ENCODE measurements at places on chromosomes 5 and 9.
A peak's percentile ranks its signal among the peaks of the same experiment; 100 is the strongest.

DNA sequence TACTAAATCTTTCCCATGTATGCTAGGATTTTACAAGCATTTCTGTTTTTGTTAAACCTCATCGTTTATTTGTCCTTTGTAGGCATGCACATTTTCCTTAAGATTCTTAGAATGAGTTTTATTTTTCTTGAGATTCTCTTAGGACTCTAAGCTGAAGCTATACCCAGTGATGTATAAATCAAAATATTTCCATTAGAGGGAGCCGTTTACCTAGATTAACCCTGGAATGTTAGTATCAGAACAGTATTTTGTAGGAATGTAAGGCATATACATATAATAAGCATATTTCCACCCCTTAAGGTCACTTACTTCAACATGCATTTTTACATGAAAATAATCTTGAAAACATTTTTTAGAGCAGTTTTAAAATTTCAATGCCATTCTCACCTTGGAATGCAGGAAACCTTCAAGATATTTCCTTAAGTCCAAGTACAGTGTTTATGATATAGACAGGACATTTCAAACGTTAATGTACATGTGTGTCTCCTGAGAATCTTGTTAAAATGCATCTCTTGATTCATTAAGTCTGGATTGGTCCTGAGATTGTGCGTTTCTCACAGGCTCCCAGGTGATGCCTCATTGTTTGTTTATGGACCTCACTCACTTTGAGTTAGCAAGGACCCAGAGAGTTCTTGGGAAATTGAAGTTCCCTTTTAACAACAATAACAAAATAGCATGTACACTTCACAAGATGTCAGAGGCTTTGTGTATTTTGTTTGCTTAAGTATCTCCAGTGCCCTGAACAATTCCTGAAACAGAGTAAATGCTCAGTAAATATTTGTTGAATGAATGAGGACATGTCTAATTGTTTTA is 34.9 kb upstream of the FCHO2 start:
- DNase-seq: no peak

DNA sequence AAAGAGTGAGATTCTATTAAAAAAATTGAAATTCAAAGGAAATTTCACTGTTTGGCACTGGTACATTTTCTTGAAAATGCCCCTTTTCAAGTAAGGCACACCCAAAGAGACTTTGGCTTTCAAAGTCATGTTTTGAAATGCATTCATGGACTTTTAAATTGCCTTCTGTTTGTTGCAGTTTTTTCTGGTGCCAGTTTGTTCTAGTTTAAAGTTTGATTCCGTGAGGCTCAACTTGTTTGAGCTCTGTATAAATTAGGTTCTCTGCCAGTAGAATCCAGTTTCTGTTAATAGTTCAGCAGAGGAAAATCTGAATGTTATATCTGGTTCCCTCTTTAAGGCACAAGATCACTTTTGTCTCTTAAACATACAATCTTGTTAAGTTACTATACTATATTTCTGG is 16.4 kb downstream of the ATP6V0E1 start:
- DNase-seq: no peak

DNA sequence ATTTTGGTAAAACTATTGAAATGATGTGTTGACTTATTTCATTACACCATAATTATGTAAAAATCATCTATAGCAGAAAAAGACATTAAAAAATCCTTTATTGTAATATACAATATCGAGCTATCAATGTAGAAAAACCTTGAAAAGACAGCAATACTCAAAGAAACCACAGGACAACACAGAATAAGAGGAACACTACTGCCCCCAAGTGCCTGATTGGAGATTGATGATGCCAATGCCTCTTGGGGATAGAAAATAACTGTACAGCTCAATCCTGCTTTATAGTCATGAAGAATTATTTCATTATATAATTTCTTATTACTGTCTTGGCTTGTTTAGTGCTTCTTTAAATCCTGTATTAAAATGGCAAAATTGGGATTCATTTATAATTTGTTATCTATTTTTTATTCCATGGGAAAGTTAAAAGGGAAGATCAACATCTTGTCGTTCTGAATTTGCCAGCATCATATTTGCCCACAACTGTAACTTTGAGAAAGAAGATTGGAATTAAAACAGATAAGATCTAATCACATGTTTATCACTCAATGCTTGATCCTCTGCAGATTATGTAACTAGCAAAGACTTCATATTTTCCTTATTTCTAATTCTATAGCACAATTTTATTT is 337.5 kb downstream of the CDH9 start:
- peak; percentile 42 for DNase-seq

DNA sequence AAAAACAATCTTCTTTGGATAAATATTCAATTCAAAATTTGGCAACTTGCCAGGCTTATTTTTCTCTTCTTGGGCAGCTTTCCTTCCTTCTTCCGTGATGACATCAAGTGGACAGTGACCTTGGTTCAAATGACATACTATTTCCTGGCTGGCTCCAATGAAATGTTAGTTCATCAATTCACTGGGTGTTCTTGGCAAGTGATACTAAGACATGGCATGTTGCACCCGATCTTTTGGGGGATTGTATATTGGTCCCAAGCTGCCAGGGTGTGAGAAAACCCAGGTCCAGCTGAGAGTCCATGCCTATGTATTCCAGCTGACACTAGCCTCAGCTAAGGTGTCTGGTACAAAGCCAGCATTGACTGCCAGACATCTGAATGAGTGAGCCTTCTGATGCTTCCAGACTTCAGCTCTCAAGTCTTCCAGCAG is 252.9 kb downstream of the MAT2B start:
- no peak for DNase-seq

GRCh38 chr5:113520429-113520828 is 6.9 kb downstream of the YTHDC2 start:
- DNase-seq: no peak

GRCh38 chr5:83551821-83552220 is 80.3 kb downstream of the VCAN start:
- DNase-seq: no peak

GRCh38 chr9:85377731-85378289 is 363.9 kb downstream of the AGTPBP1 start:
- DNase-seq: no peak

- DNase-seq: no peak
Observed at GRCh38 chr9:129007766-129008468, 20.2 kb downstream of the SH3GLB2 start.

- DNase-seq: peak; percentile 11
Observed at GRCh38 chr9:6827439-6828145, 69.8 kb downstream of the KDM4C start.

DNA sequence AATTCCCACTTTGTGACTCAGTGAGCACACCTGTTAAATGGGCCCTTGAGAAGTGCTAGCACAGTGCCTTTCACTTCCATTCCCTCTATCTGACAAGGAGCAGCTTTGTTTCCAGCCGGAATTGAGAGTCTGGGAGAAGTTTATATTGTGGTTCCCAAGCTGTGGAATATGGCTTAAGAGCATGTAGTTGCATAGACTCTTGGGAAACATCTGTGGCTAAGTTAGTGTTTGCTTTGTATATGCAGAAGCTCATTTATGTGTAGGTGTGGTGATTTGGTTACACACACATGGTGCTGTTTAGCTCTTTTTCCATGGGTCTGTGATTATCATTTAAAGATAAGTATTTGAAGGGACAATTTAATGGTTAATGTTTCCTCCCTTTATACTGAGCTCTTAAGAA is 110.5 kb upstream of the HMHB1 start:
- no peak for DNase-seq

GRCh38 chr5:56155992-56156584 is 77.0 kb downstream of the ANKRD55 start:
- DNase-seq: no peak

- no peak for DNase-seq
Observed at GRCh38 chr9:137535120-137535428, 15.1 kb downstream of the PNPLA7 start.

- DNase-seq: peak; percentile 29
Observed at GRCh38 chr9:19551124-19551929, 142.5 kb downstream of the ACER2 start.

DNA sequence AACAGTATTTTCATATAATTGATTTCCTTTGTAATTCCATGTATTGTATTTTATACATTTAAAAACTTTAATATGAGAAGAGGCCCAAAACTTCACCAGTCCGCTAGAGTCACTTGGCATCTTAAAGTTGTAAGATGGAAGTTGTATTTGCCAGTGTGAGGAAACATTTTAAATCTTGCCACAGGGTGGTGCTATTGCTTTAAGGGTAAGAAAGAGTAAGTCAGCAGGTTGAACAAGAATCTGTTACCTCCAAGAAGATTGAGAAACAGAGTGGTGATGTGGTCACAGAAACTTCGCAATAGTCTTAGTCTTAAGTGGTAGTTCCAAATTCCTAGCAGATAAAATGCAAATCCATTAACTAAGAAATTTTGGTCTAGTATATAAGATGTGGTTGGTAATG is 39.8 kb upstream of the RANBP6 start:
- DNase-seq: peak; percentile 53

DNA sequence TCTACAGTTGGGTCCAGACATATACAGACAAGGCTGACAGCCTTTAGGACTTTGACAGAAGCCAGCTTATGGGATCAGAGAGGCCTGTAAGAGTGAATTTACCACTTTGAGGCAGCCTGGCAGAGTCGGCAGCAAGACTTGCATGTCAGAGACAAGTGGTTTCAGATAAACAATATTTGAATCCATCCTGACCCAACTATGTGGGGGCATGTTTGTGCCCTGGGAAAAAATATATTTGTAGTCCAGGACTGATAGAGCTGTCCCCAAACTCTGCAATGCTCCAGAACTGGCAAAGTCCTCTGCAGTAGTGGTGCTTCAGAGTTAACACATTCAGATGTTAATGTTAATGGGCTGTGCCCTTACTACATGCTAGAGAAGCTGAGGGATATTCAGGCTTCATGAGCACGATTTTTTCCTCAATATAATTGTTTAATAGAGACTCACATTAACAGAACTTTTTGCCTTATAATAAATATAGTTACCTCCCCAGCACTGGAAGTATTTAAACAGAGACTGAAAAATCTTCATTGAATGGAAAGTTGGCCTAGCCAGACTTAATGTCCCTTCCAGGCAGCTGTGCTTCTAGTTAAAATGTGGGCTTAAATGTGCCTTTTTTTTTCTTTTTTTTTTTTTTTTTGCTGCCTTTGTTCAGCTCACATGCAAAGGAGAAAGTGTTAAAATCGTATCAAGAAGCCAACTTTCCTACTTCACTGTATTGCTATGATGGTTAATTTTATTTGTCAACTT is 42.9 kb downstream of the FEM1C start:
- no peak for DNase-seq

DNA sequence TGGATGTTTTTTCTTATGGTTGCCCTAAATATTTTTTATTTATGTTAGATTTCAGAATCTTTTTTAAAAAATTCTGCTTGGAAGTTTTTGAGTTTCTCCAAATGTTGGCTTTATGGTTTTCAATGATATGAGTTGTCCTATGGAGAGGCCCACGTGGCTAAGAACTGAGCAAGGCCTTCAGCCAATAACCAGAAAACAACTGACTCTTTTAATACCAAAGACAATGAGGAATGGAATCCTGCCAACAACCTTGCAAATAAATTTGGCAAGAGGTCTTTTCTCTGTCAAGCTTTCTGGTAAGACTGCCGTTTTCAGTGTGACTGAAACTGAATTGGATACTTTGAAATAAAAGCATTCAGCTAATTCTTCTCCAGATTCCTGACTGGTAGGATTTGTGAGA is 1740.1 kb upstream of the WWC1 start:
- no peak for DNase-seq

GRCh38 chr5:173497685-173498084 is 118.8 kb downstream of the BOD1 start:
- DNase-seq: no peak

GRCh38 chr9:37512437-37512836 is 26.7 kb downstream of the POLR1E start:
- DNase-seq: no peak

DNA sequence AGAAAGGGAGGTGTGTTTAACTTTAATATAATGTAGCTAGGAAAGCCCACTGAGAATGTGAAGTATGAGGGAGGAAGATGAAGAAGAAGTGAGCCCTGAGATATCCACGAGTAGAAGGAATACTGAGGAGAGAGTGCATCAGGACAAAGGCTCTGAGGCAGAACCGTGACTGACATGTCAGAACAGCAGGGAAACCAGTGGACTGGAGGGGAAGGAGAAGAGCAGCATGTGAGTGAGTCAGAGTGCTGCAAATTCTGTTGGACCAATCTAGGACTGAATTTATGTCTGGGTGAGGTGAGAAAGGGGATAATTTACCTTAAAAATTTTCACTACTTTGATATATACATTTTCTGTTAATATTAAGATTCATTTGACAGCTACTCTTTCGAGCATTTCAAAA is 110.3 kb downstream of the ST8SIA4 start:
- no peak for DNase-seq

GRCh38 chr9:5696884-5697283 is 68.0 kb downstream of the RIC1 start:
- DNase-seq: no peak

GRCh38 chr5:129609710-129610109 is 138.2 kb upstream of the MINAR2 start:
- no peak for DNase-seq

- no peak for DNase-seq
Observed at GRCh38 chr9:27053369-27054022, 48.0 kb upstream of the LRRC19 start.

GRCh38 chr9:6842584-6842947 is 84.8 kb downstream of the KDM4C start:
- DNase-seq: no peak

DNA sequence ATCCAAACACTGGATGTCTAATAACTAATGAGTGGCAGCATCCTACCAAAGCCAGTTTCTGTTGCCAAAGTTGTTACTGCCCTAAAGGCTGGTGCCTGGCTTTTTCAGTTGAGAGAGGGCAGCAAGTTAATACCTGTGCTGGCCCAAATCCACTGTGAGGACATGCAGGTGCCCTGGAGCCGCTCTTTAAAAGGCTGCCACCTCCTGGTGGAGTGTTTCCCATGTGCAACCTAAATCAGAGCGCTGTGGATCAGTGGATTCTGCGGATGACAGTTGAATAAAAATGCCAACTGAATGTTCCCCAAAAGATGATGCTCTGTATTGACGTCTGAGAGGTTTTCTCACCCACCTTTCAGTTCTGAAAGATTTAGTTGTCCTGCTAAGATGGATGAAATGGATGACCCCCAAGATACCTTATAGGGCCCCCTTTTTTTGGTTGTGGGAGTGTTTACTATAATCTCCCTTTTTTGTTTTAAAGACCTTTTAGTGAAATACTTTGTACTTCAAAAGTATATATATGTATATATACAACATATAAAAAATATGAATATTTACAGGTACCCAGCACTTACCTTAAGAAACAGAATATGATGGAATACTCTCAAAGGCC is 146.4 kb downstream of the EGFLAM start:
- DNase-seq: no peak

DNA sequence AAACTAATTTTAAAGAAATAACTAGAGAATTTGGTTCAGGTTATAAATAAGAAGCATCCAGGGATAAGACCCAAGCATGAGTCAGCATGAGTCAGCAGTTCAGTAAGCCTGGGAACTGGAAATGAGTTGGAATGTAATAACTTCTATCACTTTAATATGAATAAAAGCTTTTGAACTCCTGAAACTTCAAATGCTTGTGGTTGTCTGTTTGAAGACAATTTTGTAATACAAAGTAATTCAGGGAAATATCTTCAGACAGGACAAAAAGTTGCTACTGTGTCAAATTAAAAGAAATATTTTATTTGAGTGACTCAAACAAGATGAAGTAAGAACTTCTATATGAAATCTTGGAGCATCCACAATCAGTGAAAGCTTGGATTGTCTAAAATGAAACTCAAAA is 331.2 kb upstream of the DAB2 start:
- no peak for DNase-seq

Measured in NCI-H1417 treated with DMSO at 0.1 percent for 48 hours (cell line).